ENCODE measurements at places on chromosomes 3 and 15.

- no peak for DNase-seq
Observed at GRCh38 chr3:104908761-104909160, 457.9 kb upstream of the ALCAM start.

DNA sequence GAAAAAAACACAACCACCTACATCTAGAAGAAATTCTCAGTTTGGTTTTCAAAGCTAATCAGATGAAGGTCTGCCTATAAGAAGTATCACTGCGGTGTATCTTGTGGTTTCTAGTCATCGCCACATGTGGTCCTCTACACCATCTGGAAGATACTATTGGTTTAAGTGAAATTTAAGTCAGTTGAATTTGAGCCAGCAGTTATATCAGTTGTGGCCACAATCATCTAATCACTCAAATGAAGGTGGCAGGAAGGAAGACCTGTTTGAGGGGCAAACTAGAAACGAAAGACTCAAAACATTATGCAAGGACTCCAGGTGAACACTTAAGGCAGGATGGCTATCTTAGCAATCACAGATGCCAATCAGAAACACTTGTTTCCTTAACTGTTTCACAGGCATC is 48.7 kb downstream of the ETV5 start:
- DNase-seq, result no peak

- DNase-seq, result no peak
Observed at GRCh38 chr3:43406643-43407023, 120.3 kb downstream of the SNRK start.

- DNase-seq, result no peak
Observed at GRCh38 chr3:115401851-115402501, 221.3 kb upstream of the GAP43 start.

- DNase-seq, result no peak
Observed at GRCh38 chr3:127140501-127141460, 52.1 kb upstream of the PRR23E start.

DNA sequence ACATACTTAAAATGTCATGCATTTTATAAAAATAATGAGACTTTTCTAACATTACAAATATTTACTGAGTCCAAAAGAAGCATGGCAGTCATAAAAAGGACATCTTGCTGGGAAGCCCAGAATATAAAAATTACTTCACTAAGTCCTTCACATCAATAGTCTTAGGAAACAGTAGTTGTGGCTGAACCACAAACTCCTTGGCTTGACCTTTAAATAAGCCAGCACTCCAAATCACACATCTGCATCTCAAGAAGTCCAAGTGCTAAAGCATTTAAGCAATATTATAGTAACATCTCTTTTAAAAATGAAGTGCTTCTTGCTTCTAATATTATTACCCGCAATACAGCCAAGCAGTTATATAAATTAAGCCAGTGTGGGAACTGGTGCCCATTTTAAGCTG is 8.8 kb downstream of the CCNL1 start:
- DNase-seq, result no peak

DNA sequence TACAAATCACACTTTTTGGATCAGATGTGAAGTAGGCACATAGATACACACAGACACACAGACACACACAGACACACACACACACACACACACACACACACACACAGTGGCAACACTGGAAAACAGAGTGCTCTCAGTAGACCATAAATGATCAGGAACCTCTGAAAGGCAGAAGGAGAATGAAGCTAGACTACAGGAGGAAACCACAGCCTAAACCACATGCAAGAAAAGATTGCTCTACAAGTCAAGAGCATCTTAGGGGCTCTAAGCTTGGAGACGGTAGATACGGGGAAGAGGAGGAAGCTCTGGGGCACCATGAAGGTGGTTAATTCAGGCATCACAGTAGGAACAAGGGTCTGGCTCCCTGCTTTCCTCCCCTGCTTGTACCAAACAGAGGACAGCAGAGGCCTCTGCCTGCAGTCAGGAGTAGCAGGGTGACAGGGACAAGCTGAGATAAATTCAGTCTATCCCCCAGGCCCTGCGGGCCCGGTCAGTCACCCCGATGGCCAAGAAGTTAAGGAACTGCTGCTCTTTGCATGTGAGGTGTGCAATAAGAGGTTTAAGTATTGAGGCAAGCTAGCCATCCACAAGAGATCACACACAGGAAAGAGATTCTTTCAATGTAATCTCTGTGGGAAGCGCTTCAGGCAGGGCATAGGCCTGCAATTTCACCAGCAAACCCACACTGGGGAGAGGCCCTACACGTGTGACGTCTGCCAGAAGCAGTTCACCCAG is 23.5 kb upstream of the ARPIN start:
- DNase-seq, result no peak

DNA sequence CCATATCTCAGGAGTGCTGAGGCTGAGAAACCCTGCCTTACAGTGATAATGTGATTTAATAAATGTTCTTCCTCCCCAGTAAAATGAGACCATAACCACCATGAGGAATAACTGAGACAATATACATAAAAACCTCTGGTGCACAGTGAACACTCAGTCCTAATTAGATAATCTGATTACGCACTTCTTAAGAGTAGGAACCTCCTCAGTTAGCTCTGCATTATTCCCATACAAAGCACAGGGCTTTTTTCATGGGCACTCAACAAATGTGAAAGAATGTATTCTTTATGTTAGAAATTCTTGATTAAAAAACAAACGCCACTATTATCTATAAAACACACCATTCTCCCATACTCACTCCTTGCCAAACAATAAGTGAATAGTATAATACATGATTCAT is 97.0 kb downstream of the TNIK start:
- no peak for DNase-seq

- no peak for DNase-seq
Observed at GRCh38 chr3:56342475-56342874, 125.8 kb downstream of the ERC2 start.

DNA sequence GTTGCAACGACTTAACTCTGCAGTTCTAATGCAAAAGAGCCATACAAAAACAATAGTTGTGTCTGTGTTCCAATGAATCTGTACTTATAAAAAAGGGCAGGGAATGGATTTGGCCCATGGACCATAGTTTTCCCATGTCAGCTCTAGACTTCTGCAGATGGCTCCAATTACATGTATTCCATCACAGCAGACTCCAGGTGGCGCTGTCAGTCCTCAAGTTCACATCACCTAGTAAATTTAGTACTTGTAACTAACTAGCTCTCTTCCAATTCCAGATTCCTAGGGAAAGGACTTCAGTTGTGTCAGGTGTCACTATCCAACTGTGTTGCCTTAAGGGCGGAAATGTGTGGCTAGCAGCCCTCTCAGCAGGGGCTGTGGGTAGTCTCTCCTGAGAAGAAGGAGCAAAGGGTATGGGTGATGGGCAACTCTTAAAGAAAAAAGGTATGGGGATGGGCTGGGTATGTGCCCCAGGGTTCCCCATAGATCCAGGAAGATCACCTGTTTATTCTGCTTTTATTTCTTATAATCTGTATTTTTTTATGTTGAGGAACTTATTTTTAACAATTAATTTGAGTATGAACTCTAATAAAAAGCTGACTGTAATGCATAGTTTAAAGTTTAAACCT is 36.2 kb downstream of the BBS4 start:
- DNase-seq, result peak; percentile 71

GRCh38 chr15:94584833-94585244 is 353.5 kb downstream of the MCTP2 start:
- no peak for DNase-seq

- no peak for DNase-seq
Observed at GRCh38 chr3:183283886-183284285, 30.8 kb downstream of the B3GNT5 start.

- DNase-seq, result no peak
Observed at GRCh38 chr15:52790941-52791751, 1.0 kb upstream of the ONECUT1 start.

GRCh38 chr3:42224658-42225421 is 41.1 kb downstream of the CCK start:
- DNase-seq, result no peak

DNA sequence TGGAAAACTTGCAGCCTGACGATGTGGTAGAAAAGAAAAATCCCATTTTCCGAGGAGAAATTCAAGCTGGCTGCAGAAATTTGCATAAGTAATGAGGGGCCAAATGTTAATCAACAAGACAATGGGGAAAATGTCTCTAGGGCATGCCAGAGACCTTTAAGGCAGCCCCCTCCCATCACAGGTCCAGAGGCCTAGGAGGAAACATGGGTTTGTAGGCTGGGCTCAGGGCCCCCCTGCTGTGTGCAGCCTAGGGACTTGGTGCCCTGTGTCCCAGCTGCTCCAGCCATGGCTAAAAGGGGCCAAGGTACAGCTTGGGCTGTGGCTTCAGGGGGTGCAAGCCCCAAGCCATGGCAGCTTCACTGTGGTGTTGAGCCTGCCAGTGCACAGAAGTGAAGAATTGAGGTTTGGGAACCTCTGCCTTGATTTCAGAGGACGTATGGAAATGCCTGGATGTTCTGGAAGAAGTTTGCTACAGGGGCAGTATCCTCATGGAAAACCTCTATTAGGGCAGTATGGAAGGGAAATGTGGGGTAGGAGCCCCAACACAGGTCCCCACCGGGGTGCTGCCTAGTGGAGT is 75.9 kb upstream of the CADPS start:
- DNase-seq, result no peak

- no peak for DNase-seq
Observed at GRCh38 chr3:67602816-67603215, 51.6 kb downstream of the SUCLG2 start.

DNA sequence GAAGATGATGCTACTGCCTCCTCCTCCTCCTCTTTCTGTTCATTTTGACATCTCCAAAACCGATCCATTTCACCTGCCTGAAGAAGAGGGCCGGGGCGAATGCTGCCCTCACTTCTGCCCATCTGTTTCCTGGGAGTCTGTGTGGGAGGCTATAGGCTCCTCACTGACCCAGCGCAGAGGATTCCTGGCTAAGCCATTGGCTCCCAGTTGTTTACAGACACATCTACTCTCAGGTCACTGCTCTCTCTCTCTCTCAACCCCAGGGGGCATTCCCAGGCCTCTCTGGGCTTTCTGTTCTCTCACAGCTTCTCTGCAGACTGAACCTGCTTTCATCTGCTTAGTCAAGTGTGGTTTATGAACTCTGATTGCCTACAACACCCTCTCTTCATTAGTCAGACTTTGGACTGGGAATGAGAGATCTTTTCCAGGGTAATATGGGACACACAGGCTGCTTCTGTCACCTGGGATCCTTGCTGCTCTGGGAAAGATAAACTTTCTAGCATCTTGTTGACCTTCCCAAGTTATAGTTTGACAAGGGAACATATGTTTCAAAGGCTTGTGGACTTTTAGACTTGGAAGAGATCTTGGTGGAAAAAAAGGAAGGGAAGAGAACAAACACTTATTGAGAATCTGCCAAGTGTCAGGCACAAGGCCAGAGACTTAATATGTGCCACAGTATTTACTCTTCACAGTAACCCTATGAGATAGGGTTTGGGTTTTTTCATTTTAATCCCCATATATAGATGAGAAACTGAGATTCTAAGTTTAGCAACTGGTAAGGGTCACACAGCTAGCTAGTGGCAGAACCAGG is 30.2 kb upstream of the USP3 start:
- no peak for DNase-seq

DNA sequence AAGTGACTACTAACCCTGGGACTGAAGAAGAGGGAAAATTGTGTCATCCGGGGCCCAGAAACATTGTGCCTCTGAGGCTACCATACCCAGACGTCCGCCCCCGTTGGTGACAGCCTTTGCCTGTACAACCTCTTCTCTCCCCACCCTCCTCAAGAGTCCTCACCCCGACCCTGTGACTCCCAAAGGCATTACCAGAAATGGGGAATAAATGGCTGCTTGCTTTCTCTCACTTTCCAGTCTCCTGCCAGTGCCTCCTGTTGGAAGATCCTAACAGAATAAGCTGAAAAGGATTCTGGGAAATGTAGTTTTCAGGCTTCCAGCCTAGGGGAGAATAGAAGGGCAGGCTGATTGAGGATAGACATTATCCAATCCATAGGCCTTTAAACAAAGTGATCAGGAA is 30.8 kb upstream of the SLC25A36 start:
- DNase-seq, result no peak

- DNase-seq, result no peak
Observed at GRCh38 chr3:145286937-145287336, 874.0 kb downstream of the PLOD2 start.

DNA sequence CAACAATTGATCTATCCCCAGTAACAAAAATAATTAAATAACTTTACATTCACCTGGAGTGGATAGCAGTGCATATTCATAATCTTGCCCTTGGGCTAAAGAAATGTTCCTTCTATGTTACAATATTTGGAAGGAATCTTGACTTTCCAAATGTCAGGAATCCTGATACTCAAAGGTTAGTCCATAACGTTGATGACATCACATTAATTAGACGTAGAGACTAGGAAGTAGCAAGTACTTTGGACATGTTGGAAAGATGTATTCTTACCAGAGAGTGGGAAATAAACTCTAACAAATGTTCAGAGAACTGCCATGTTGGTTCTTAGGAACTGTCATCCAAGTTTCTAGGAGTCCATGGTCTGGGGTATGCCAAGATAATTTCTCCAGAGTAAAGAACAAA is 70.6 kb upstream of the SLC25A36 start:
- no peak for DNase-seq

DNA sequence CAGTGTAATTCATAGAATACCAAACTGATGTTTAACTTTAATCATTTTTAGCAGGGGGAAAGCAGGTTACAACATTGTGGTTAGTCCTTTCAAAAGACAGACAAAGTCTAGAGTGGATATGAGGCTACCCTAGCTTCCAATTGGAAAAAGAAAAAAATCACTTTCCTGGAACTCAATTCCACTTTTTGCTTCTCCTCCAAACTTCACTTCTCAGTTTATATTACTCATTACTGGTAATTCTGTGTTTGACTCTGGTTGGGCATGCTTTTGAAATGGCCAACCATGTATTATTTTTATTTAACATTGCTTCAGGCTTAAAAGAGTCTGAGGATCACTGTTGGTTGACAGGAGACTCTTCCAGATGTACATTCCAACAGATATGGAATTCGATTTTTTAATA is 84.8 kb downstream of the RAP2B start:
- no peak for DNase-seq

DNA sequence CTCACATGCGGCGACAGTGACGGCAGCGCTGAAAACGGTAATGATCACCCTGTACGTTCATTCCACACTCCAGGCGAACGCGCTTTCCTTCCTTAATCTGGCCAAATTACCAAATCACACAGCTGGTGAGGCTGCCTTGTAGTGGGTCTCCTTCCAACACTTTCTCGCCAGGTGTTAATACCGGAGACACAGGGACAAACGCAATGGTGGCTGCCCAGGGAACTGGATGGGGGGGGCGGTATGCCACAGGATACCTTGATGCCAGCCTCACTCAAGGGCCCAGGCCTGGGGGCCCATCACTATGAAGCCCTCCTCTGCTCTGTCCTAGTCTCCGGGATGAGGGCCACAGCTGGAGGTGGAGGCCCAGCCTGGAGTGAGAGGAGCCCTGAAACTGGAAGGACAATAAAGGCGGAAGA is 1.4 kb upstream of the CAMK2N2 start:
- no peak for DNase-seq

GRCh38 chr3:123930445-123930844 is 30.6 kb downstream of the CCDC14 start:
- no peak for DNase-seq

GRCh38 chr3:155876037-155876436 is 5.6 kb downstream of the GMPS start:
- DNase-seq, result no peak

All from NCI-H1105 (cell line).